ENCODE measurements at places on chromosomes 7 and 10. TPM values are rescaled to one million over a fixed set of nuclear protein-coding genes. Genes with fewer than 3 reads are reported as not detected.

- no peak overlapping the region for H3K4me3 ChIP-seq
- no peaks in the 10 kb centered on the region for H3K36me3 ChIP-seq
- H3K27ac ChIP-seq, result no peak overlapping the region
- H3K27me3 ChIP-seq, result no peaks in the 10 kb centered on the region
These were observed 307.8 kb downstream of the PTPRN2 start for GRCh38 chr7:158279539-158280447.

DNA sequence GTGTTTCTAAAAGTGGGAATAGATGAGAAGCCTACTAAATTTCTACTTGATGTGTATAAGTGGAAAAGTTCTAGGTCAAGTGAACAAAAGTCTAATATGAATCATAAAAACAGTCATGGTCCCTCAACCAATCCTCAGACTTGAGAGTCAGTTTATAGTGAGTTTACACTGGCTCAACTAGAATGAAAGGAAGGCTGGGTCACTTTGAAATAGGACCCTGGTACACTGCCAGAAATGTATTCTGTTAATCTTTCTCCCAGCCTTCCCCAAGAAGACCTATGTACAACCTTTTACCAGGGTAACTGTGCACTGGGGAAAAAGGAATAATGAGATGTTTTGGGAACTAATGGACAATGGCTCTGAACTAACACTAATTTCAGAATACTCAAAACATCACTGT, 17.3 kb downstream of the ELMO1 start:
- H3K4me1 ChIP-seq, result peaks cover 11% of the 10 kb centered on the region
- no peaks in the 10 kb centered on the region for H3K36me3 ChIP-seq
- H3K4me3 ChIP-seq, result no peak overlapping the region
- DNase-seq, result no peak

- no peak overlapping the region for H3K27ac ChIP-seq
- H3K4me1 ChIP-seq, result peaks cover 12% of the 10 kb centered on the region
- no peak for DNase-seq
- H3K27me3 ChIP-seq, result no peaks in the 10 kb centered on the region
These were observed 27.8 kb downstream of the ENTPD1 start for GRCh38 chr10:95783741-95784140.

DNA sequence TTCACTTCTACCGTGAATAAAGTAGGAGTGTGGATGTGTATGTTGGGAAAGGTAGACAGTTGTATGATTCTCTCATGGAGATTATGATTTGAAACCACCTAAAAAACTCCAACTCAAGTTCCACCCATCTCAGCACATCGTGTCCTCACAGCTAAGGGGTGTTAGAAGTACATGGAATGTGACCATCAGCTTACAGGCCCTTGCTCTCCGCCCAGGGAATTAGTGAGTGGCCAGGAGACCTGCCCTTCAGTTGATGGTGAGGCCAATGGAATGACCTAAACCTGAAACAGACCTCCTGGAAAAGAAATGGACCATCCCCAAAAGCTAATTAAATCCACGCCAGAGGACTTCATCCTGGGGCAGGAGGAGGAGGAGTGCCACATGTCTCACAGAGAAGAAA, 2.1 kb upstream of the WNT2 start:
- H3K27ac ChIP-seq, result no peak overlapping the region
- peaks cover 15% of the 10 kb centered on the region for H3K36me3 ChIP-seq
- DNase-seq, result no peak
- H3K4me1 ChIP-seq, result peaks cover 15% of the 10 kb centered on the region
- H3K27me3 ChIP-seq, result peaks cover 83% of the 10 kb centered on the region

DNA sequence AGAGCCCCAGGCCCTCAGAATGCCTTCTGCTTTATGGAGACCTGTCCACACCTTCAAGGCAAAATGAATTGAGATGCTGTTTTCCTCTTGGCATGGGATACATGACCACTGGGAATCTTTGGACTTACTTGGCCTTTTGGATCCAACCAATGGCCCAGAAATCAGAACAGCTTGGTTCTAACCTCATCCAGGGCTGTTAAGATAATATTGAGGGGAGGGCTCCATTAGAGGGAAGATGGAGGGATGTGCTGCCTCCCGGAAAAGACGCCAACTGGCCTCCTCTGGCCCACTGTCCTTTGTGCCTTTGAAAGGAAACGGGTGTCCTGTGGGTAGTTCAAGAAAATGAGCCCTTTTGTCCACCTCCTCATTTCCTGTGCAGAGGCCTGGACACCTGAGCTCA, 530.9 kb downstream of the KCNMA1 start:
- H3K36me3 ChIP-seq, result no peaks in the 10 kb centered on the region
- no peaks in the 10 kb centered on the region for H3K27me3 ChIP-seq
- no peak overlapping the region for H3K27ac ChIP-seq

GRCh38 chr10:100043796-100044195, 34.0 kb upstream of the DNMBP start:
- no peak overlapping the region for H3K27ac ChIP-seq
- H3K27me3 ChIP-seq, result no peaks in the 10 kb centered on the region
- peaks cover 5% of the 10 kb centered on the region for H3K4me1 ChIP-seq
- no peak for DNase-seq

The CDK1 gene
- 94.7 TPM for total RNA-seq

The CFAP43 gene
- total RNA-seq, result 0.71 TPM

All from neural crest cell (in vitro differentiated cells).